NCI-H2081 treated with DMSO at 0.1 percent for 48 hours (cell line): ENCODE measurements at places on chromosomes 5 and 9.

DNA sequence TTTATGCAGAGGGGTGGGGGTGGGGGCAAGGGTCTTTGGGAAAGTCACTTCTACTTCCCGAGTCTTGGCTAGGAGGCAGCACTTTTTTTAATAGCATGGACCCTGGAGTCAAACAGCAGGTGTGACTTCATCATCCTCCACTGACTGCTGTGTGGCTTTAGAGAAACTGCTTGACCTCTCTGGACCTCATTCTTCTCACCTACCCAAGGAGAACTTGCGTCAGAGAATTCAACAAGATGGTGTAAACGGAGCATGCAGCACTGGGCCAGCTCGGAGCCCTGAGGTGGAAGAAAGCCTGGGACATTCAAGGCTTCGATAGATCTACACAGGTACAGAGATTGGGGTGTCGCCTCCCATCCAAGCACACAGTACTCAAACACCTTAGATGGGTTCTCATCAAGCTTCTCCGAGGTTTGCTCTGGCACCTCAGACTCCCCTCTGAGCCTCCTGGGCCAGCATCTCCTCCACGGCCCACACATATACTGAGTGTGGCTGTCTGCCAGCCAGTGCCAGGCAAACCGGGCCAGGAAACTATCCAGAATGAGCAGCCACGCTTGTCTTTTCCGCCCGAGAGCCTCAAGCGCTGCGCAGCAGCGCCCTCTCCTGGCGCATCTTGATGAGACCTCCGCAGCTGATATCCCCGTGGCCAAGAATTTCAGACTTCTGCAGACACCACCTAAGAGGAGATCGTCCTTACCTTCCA lies 4.6 kb upstream of the SLC25A48 start:
- DNase-seq, result no peak

GRCh38 chr5:172429201-172429940 lies 25.0 kb downstream of the SH3PXD2B start:
- no peak for DNase-seq

GRCh38 chr5:143890487-143890886 lies 78.5 kb downstream of the HMHB1 start:
- no peak for DNase-seq

GRCh38 chr9:71112866-71113265 lies 8.6 kb downstream of the TRPM3 start:
- DNase-seq, result no peak

GRCh38 chr5:173330338-173331206 lies 2.4 kb upstream of the STC2 start:
- no peak for DNase-seq

DNA sequence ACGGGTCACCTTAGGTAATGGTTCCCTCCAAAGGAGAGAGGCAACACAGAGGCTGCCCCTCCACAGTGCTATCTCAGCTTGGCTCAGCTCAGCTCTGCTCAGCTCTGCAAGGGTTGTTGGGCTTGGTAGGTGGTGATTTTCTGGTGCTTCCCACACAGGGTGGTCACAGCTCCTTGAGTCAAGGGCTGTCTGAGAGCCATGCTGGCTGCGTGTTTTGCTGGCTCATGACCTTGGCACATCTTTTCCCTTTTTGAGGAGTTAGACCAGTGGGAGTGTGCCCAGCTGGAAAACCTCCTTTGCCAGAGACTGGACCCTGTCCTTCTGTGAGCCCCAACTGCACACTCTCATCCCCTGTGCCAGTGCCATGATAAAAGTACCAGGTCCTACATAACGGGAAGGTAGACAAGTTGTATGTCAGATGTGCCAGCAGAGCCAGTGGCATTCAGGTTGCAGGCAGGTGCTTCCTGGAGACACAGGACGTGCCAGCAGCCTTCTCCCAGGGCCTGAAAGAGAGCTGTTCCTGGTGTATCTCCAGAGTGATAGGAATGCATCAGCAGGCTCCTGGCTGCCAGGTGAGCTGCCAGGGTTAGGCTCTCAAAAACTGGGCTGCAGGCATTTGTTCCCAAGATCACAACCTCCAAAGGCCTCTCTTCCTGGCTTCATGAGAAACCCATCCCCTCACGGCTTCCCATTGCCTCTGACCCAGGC lies 118.6 kb upstream of the CXCL14 start:
- DNase-seq, result no peak

DNA sequence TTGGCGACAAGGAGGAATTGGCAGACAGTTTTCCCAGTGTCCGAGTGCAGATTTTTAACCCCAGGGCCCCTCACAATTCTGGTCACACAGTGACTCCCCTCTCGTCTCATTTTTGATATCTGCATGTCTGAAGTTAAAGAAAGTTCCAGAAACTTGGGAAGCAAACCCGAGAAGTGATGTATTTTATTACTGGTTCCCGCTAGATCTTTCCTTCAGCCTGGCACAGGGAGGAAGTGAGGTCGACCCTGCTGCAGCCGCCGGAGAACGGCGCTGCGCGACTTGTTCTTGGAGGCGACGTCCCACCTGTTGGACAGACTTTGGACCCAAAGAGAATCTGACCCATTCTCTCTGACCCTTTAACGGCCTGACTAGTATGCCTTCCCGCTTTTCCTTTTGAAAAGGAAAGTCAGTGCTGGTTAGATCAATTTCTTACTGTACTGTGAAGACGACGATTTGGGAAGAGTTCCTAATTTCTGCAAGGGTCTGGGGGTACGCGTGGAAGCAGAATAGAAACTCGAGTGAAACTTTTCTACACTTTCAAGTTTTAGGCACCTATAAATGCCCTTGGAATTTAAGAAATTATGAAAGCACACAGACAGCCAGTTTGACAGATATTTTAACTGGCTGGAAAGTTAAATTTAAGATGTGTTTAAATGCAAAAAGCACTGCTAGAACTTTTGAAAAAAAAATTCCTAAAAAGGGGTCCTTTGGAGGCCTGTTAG lies 744 bp downstream of the OTULIN start:
- no peak for DNase-seq

DNA sequence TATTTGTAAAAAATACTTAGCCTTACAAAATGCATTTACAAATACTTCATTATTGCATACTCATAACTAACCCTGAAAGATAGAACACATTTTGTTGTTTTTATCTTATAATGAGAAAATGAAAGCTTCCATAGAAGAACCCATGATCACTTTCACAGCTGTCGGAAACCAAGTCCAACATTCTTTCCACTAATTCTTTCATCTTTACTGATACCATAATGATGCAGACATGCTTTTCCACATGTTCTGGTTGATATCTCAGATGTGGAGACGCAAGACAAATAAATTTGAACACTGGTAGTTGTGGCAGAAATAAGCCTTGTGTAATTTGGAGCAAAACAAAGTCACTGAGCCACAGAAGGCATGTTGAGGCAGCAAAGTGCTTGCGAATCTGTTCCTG lies 136.0 kb downstream of the FBXO4 start:
- no peak for DNase-seq

DNA sequence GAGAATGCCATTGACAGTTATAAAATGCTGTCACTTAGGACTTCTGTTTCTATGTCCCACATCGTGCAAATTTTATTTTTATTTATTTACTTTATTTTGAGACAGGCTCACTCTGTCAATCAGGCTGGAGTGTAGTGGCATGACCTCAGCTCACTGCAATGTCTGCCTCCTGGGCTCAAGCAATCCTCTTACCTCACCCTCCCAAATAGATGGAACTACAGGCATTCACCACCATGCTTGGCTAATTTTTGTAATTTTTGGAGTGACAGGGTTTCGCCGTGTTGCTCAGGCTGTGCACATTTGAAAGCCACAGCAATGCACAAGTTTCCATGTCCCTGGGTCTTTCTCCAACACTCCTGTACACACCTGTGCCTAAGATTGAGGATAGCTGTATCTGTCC lies 51.8 kb downstream of the ADAMTS16 start:
- no peak for DNase-seq

DNA sequence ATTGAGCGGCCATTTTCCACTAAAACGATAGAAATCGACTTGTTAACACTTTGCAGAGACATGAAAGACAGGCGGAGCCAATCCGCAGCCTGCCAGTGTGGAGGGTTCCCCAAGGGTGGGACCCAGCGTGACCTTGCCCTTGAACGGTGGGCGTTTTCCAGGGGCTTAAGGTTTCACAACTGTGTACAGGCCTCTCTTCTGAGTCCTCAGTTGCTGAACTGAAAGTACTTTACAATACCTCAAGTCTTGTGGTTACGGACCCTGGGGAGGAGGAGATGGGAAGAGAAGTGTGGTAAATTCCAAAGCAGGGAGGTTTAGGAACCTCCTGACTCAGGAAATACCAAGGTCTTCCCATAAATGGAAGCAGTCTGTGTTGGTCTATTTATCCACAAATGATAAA lies 68.2 kb upstream of the CKMT2 start:
- DNase-seq, result no peak

GRCh38 chr9:117516676-117517632 lies 102.1 kb upstream of the ASTN2 start:
- no peak for DNase-seq

- no peak for DNase-seq
Measured at GRCh38 chr5:78666041-78666444, 17.5 kb upstream of the LHFPL2 start.

DNA sequence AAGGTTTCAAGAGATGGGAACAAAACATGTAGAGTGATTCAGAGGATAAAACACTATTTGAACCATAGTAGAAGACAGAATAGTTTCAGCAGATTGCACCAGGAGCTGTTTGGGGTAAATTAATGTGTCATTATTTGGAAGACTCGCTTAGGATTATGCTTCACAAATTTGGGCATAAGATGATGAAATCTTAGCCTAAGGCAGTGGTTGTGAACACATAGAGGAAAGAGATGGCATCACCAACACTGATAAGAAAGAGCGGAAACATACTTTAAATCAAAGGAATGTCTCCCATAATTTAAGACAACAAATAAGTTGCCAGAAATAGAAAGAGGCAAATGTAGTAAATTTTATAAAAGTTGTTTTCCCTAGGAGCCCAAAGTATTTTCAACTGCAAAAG lies 66.1 kb upstream of the TBCA start:
- no peak for DNase-seq

GRCh38 chr9:82031538-82032280 lies 43.1 kb downstream of the SPATA31D1 start:
- DNase-seq, result no peak

DNA sequence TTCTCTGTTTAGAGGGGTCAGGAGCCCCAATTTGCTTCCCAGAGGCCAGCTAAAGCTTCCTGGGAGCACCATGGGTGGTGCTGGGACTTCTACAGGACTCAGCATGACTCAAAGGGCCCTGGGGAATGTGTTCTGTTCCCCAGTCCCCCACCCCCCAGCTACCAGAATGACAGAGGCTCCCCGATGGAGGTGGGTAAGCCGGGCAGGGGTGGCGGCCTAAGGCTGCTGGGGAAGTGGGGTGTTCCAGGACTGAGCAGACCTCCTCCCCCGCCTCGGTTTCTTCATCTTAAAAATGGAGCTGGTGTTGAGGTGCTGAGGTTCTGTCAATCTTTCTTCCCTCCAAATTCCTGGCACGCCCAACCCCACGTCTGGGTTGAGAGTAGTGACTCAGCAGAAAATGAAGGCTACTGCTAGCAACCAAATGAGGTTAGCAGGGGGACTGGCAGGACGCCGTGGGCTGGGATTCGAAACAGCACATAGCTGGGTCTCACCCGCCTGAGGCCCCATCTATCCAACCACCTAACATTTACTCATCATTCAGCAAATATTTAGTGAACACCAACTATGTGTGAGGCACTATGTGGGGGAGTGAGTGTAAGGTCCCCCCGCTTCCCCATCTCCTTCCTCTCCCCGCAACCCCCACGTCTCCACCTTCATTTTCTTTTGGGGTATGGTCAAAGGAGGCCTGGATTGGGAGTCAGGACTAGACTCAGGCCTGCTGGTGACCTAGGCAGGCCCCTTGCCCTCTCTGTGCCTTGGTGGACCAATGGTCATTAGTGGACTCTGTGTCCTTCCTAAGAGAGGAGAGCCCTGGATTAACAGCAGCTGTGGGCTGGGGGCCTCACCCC lies 50.2 kb downstream of the C9orf50 start:
- no peak for DNase-seq

- no peak for DNase-seq
Measured at GRCh38 chr5:51806677-51807076, 423.4 kb downstream of the ISL1 start.

GRCh38 chr5:169390265-169390664 lies 89.3 kb upstream of the SLIT3 start:
- no peak for DNase-seq

- DNase-seq, result no peak
Measured at GRCh38 chr5:58258984-58259684, 200.8 kb downstream of the PLK2 start.

GRCh38 chr5:176536132-176536901 lies 885 bp downstream of the RNF44 start:
- DNase-seq, result no peak

DNA sequence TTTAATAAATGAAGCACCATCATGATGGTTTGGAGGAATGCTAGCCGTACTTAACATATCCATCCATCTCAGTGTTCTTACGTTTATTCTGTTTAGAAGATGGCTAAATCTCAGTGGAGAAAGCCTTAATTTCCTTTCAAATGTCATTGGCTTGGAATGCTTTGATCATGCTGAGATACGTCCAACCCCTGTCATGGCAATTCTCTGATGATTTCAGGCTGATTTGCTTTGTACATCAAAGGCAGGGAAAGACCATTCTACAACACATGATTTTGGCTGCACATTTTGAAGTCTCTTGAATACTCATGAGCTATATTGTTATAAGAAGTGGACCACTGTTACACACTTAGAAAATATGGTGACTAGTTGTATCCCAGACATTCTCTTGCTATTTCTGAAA lies 1048.4 kb downstream of the MAT2B start:
- DNase-seq, result no peak

DNA sequence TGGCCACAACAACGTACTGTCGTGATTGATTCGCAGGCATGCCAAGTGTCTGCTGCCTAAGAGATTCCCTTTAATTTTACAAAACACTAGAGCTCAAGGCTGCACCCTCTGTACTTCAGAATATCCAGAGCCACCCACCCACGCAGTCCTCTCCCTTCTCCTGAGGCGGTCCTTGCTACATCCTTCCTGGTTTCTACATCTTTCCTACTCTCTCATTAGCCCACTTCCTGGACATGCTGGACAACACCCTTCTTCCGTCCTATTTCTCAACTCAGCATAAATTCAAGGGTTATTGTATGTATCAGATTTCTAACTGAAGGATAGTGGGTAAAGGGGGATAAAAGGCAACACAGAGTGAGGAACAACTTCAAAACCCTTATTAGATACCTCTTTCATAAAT lies 148.4 kb upstream of the MAP3K1 start:
- DNase-seq, result no peak

- no peak for DNase-seq
Measured at GRCh38 chr5:107154593-107154992, 516.1 kb downstream of the EFNA5 start.

DNA sequence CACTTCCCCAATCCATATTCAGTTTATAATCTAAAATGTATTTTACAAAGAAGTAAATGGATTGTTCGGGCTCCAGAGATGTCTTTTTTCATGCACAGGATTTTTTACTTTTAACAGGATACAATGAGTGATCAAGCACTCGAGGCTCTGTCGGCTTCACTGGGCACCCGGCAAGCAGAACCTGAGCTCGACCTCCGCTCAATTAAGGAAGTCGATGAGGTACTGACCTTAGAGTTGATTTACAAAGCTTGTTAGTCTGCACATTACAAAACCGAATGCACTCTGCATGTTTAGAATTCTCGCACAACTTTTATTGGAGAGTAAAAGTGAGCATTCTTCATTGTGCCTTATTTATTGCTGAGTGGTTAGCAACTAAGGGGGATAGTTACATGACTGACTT lies 65.2 kb downstream of the ERAP1 start:
- no peak for DNase-seq

- DNase-seq, result no peak
Measured at GRCh38 chr9:124133727-124134126, 122.2 kb downstream of the LHX2 start.

GRCh38 chr5:158436271-158437065 lies 577.5 kb upstream of the CLINT1 start:
- no peak for DNase-seq

- DNase-seq, result no peak
Measured at GRCh38 chr9:4490705-4491625, 697 bp downstream of the SLC1A1 start.
